ENCODE measurements at places on chromosomes 6 and 20. TPM values are rescaled to one million over a fixed set of nuclear protein-coding genes. Genes with fewer than 3 reads are reported as not detected.

DNA sequence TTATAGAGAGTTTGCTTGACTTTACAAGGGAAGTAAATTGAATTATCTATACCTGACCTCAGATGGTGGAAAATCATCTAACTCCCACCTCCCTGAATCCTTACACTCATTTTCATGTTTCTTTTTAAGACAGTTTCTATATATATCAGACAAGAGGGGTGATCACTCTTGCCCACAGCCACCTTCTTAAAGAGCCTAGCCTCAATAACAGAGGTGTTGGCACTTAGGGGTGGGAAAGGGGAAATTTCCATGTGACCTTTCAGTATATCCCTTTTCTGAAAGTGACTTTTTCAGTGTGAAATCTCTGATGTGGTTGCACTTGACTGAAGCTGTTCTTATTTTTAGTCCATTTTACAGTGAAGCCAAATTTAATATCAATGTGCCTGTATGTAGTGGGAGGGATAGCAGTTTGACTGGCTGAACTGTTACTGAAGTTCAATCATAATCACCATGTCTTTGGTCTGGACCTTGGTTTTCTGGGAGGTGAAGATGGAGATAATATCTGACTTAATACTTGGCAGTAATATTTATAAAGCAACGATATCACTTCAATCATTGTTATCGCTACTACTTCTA is 141.3 kb downstream of the MAP3K7 start:
- DNase-seq, result no peak

DNA sequence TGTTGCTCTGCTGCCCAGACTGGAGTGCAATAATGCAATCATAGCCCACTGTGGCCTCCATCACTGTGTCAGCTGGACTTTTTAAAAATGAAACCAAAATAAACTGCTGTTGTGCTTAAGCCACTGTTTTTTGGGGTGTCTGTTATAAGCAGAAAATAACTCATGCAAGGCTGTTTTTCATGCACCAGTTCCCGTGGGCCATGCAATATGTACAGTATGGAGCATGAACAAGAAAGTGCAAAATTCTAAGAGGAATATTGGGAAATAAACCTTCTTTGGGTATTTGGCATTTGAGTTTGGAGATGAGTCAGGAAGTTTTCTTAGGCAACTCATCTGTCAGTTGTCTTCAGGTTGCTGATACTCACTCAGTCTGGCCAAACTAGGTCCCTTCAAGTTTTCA is 14.9 kb upstream of the ZFAND3 start:
- DNase-seq, result no peak

DNA sequence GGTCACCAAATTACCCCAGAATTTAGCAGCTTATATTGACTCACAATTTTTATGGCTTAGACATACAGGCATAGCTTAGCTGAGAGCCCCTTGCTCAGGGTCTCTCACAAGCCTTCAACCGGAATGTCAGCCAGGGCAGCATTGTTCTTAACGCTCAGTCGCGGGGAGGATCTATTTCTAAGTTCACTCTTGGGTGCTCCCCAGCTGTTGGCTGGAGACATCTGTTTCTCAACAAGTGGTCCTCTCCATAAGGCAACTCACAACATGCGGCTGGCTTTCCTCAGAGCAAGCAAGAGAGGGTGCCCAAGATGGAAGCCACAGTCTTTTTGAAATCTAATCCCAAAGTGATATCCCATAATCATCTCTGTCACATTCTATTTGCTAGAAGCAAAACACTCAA is 46.6 kb downstream of the SLX4IP start:
- DNase-seq, result no peak

GRCh38 chr20:62938105-62938888 is at the start of gene GID8:
TSS of gene GID8 (plus strand) at chr20:62938147. CDS start at chr20:62941503, 3,356 bp downstream.
- DNase-seq, result peak; percentile 46

DNA sequence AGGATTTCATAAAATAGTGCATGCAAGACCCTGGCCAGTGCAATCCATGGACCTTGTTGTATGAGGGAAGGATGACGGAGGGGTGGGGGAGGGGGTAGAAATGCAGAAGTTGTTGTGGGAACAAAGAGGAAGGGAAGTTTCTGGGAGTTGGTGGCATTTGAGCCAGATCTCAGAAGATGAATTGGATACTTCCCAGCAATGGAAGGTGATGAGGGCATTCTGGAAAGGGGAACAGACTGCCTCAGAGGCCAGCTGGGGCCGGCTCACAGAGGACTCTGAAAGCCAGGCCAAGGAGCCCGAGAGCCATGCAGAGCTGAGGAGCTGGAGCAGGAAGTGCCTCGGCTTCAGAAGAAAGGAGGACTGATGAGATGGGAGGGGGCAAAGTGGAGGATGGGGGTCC is 2.7 kb downstream of the TMEM74B start:
- DNase-seq, result no peak

PABPC1L gene
- 71.7 TPM for total RNA-seq

GRCh38 chr20:45410887-45411286 is 2.8 kb downstream of the DBNDD2 start:
- DNase-seq, result no peak

RBL1 gene
- total RNA-seq, result 15.3 TPM

DNA sequence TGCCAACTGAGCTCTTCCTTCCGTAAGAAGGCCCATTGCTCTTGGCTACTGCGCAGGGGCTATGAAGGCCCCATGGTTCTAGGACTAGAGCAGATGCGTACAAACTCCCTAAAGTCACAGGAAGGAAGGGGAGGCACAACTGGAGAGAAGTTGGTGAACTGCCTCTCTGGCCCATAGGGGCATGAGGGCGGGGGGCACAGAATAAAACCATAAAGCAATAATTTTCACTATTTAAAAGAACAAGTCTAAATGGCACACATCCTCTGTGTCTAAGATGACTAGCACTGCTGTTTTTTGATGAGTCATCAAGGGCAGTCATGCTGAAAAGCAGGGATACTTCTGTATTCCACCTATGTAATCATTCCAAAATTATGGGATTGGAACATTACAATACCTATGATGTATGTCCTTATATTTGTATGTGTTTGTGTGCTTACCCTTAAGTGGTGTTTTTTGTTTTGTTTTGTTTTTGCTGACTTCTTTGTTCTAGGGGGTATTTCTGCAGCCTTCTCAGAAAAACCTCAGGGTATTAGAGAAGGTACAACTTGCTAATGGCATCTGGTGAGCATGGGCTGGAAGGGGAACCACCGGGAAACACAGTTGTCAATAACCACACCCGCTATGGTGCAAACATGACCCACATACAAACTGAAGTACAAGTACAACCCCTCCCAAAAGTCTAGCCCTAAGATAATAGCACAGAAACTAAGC is 36.9 kb downstream of the B4GALT5 start:
- no peak for DNase-seq

MOG gene
- total RNA-seq, result not detected

SPDEF gene
- total RNA-seq, result 0.47 TPM

Measured in testis (tissue), 5 donors.